Activated naive CD4-positive, alpha-beta T cell treated with anti-CD3 and anti-CD28 coated beads, Interleukin-2, amount 10 ng/mL, durations not matched to agents 5 hours and 36 hours (primary cell): ENCODE measurements at places on chromosomes 2 and 18. TPM values are rescaled to one million over a fixed set of nuclear protein-coding genes. Genes with fewer than 3 reads are reported as not detected.

The PMAIP1 gene
- 17.0 TPM for total RNA-seq

The ASXL3 gene
- not detected for total RNA-seq

The LBX2 gene
- not detected for total RNA-seq

The ALPI gene
- total RNA-seq = not detected

The HOXD4 gene
- total RNA-seq = not detected

The IL1RL2 gene
- not detected for total RNA-seq

The MEP1B gene
- total RNA-seq = not detected

The IKZF2 gene
- 2.1 TPM for total RNA-seq

The CCDC178 gene
- total RNA-seq = not detected

The FBXO48 gene
- total RNA-seq = 2.4 TPM

The CYP27A1 gene
- not detected for total RNA-seq

The NPAS2 gene
- total RNA-seq = 10.2 TPM

The CENPA gene
- 31.0 TPM for total RNA-seq

The TBC1D8 gene
- 0.67 TPM for total RNA-seq

The CROCC2 gene
- not detected for total RNA-seq

The EVX2 gene
- not detected for total RNA-seq
